Activated naive CD4-positive, alpha-beta T cell (primary cell): ENCODE measurements at places on chromosomes 12 and 14.

DNA sequence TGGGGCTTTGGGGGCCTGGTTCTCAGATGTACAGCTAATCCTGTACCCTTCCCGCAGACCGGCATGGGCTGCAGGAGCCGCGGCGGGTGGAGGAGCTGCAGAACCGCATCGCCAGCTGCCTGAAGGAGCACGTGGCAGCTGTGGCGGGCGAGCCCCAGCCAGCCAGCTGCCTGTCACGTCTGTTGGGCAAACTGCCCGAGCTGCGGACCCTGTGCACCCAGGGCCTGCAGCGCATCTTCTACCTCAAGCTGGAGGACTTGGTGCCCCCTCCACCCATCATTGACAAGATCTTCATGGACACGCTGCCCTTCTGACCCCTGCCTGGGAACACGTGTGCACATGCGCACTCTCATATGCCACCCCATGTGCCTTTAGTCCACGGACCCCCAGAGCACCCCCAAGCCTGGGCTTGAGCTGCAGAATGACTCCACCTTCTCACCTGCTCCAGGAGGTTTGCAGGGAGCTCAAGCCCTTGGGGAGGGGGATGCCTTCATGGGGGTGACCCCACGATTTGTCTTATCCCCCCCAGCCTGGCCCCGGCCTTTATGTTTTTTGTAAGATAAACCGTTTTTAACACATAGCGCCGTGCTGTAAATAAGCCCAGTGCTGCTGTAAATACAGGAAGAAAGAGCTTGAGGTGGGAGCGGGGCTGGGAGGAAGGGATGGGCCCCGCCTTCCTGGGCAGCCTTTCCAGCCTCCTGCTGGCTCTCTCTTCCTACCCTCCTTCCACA lies 7.6 kb downstream of the NR4A1 start:
- DNase-seq, result no peak

- no peak for DNase-seq
These were observed 871 bp upstream of the TGM1 start for GRCh38 chr14:24263848-24264247.

GRCh38 chr12:50925342-50925651 lies 27.0 kb upstream of the HIGD1C start:
- no peak for DNase-seq

- DNase-seq, result no peak
These were observed 79.3 kb downstream of the TMEM121 start for GRCh38 chr14:105605464-105606304.

DNA sequence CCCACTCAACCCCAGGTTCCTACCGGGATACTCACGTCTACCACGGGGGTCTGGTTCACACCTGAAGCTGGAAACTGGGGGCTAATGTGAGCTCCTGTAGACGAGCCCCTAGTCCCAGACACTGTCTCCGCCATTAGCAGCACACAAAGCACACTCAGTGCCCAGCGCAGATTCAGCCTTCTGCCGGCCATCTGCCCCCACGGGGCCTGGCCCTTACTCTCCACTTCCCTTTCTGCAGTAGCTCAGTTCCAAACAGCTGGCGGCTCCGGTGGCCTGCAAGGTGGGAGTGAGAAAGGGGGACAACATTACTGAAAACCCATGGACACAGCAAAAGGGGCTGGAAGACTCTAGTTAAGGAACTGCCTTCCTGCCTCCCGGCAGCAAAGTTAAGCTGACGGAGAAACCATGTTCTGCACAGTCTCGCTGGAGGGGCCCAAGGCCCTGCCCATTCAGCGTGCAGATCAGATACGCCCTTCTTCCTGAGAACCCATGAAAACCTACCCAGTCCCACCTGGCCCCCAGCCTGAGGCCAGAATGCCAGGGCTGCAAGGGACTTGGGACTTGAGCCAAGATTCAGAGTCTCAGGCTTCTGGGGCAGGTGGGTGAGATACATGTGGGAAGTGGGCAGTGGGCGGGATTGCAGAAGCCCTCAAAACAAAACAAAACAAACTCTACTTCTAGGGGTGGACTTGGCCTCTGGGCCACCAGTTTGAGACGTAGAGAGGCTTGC lies 2.1 kb downstream of the SLC8B1 start:
- DNase-seq, result no peak

- no peak for DNase-seq
These were observed 47.1 kb downstream of the EMP1 start for GRCh38 chr12:13243516-13244070.

DNA sequence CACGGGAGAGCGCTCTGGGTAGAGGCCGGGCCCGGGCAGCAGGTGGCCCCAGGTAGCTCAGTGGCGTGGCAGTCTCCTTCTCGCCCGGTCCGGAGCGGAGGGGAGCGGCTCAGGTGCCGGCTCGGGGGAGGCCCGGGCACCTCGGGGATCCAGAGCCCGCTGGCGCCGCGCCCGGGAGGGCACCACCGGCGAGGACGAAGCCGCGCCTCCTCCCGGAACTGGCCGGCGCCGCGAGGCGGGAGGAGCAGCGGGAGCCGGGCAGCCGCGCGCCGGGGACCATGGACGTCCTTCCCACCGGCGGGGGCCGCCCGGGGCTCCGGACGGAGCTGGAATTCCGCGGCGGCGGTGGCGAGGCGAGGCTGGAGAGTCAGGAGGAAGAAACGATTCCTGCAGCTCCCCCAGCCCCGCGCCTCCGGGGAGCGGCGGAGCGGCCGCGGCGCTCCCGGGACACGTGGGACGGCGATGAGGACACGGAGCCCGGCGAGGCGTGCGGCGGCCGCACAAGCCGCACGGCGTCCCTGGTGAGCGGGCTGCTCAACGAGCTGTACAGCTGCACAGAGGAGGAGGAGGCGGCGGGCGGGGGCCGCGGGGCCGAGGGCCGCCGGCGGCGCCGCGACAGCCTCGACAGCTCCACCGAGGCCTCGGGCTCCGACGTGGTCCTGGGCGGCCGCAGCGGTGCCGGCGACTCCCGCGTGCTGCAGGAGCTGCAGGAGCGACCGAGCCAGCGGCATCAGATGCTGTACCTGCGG lies 21.5 kb upstream of the GNS start:
- DNase-seq, result no peak

DNA sequence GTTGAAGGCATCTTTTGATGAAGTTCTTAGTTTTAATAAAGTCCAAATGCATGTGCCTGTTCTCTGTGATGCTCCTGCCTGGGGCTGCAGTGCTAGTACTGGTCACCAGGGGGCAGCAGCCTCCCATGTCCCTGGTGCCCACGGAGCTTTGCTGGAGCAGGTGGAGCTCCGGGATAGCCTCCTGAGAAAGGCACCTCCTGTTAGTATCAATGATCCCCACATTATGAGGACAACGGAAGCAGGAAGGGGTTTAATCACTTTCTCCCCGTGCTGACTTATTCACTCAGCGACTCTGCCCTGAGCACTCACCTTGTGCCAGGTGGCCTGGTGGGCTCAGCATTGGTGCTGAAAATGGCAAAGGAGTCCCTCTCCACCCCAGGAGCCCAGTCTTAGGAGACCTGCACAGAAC lies 123.0 kb upstream of the PZP start:
- DNase-seq, result peak; percentile 23

DNA sequence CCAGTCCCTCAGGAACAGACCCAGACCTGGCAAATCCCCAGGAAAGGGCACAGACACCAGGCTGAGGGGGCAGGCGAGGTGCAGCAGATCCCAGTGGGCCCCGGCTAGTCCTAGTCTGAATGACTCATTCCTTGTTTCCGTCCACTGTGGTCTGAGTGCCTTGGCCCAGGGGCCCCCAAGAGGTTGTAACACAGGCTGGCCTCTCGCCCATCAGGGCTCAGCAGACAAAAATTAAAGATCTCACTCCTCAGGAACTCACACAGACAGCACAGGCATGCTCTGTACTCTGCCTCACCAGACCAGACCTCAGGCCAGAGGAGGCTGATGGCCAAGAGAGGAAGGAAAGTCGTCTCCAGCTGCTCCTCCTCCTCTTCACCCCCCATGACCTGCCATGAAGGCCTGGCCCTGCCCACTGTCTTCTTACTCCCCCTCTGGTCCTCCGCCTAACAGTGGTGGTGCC lies 7.7 kb upstream of the LTBP2 start:
- DNase-seq, result no peak

DNA sequence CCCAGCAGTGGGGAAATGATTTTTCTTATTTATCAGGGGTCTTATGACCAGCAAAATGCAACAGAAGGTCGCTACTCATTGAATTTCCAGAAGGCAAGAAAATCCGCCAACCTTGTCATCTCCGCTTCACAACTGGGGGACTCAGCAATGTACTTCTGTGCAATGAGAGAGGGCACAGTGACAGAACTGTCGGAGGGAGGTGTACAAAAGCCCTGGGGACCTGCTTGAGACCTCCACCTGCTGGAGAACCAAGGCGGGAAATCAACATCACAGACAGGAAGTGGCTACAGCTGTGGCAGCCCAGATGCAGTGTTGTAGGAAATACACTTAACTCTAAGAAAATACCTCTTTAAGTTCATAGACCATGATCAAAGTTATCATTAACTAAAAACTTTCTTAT lies 250.9 kb upstream of the OR4E1 start:
- peak; percentile 2 for DNase-seq

DNA sequence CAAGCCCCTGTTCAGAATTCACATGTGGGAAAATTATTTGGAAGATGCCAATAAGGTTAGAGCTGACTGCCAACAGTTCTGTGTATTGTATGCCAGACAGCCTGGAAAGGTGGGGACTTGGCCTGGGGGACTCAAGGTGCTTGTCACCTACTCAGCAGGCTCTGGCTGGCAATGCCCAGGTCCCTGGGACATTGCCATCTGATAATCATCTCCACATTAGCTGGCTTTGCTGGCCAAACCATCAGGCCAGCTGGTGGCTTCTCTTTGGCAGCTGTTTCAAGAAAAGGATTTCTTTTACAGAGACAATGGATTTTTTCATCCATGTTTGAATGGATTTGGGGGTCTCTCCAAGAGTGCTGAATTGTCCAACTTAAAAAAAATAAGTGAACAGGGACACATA lies 165.2 kb downstream of the BRMS1L start:
- DNase-seq, result no peak

DNA sequence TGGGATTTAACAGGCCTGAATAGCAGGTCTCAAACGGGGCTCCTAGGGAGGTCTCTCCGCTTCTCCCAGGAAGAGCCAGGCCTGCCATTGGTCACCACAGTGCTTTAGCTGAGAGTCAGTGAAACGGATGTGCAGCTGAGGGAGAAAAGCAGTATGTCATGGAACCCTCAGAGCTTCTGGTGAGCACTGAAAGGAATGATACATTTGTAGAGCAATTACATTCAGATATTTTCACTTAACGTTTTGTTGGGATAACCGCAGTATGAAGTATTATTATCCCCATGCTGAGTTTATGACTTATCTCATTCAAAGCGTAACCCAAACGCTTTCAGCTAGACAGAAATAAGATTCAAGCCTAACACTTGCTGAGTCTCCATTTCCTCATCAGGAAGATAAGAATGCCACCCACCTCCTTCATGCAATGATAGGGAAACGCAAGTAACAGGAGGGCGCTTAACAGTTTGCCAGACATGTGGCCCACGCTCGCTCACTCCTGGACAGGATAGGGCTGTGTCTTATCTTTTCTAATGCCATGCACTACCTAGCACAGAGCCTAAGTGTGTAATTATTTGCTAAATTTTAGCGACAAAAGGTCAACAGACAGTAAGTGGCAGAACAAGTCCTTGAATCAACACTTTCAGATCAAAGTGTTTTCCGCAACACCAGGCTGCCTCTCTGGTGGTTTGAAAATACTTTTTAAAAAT lies 28.2 kb downstream of the DAD1 start:
- DNase-seq, result no peak
